ENCODE measurements at places on chromosomes 2 and 18. TPM values are rescaled to one million over a fixed set of nuclear protein-coding genes. Genes with fewer than 3 reads are reported as not detected.

DNA sequence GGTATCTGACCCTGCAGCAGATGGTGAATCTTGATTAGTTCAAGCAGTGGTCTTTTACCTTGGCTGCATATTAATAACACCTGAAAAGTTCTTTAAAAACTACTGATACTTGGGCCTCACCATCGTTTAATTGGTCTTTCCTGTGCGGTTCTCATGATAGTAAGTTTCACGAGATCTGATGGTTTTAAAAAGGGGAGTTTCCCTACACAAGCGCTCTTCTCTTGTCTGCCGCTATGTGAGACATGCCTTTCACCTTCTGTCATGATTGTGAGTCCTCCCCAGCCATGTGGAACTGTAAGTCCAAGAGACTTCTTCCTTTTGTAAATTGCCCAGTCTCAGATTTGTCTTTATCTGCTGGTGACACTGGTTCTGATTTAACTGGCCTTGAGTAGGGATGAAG, 102.3 kb downstream of the LYPD1 start:
- peaks cover 15% of the 10 kb centered on the region for H3K4me1 ChIP-seq
- no peak for DNase-seq
- H3K27me3 ChIP-seq, result no peaks in the 10 kb centered on the region

DNA sequence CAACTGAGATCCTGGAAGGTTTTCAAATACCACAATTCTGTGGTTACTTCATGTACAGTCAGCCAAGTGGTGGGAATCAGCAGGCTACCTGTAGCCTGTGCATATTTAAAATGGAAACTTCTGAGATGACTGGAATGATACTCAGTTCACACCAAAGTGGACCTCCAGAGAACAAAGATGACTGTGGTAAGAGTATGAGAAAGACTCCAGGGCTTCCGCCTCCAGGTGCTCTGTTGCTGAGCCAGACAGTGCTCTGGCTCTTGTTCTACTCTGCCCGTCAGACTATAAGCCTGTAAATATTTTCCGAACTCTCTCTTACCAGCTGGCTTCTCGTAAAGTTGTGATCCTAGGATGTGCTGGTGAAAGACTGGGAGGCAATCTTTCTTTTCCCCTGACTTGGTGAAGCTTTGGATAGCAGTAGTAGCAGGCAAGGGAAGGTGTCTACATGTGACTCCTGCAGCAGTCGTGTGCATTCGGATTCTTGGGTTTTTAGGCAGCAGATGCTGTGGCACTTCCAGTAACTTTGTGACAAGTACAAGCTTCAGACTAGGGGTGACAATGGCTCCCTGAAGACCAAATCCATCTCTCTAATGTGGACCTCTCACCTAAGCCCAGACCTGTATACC, 23.1 kb downstream of the ST3GAL5 start:
- H3K27ac ChIP-seq, result no peak overlapping the region
- no peak for DNase-seq
- H3K36me3 ChIP-seq, result no peaks in the 10 kb centered on the region
- no peak overlapping the region for H3K4me3 ChIP-seq
- H3K27me3 ChIP-seq, result no peaks in the 10 kb centered on the region

DNA sequence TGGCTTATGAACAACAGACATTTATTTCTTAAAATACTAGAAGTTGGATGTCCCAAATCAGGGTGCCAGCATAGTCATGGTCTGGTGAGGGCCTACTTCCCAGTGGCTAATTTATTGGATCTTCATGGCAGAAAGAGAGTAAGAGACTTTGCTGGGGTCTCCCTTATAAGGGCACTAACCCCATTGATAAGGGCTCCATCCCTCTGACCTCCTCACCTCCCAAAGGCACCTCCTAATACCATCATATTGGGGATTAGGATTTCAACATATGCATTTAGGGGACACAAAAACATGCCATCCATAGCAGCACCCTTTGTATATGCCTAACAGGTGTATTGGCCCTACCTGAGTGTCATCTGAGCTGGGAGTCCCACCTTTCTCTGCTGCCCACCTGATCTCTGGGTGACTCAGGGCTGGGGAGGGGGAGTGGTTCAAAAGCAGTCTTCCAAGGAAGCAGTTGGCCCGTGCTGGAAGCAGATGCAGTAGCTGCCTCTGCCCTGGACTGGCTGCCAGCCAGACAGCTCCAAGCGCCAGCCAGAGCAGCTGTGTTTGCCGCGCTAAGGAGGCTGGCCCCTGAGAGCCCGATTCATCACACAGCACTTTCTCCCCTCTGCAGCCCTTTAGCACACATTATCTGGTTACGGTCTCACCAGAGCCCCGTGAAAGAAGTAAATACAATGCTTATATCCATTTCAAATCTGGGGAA, 84.6 kb downstream of the SMAD7 start:
- DNase-seq, result peak; percentile 80
- no peaks in the 10 kb centered on the region for H3K36me3 ChIP-seq
- H3K4me3 ChIP-seq, result no peak overlapping the region
- H3K27me3 ChIP-seq, result no peaks in the 10 kb centered on the region

GRCh38 chr2:16359961-16360360, 305.7 kb downstream of the CYRIA start:
- DNase-seq, result no peak
- H3K27ac ChIP-seq, result no peak overlapping the region
- H3K36me3 ChIP-seq, result no peaks in the 10 kb centered on the region
- no peaks in the 10 kb centered on the region for H3K4me1 ChIP-seq
- H3K4me3 ChIP-seq, result no peak overlapping the region

DNA sequence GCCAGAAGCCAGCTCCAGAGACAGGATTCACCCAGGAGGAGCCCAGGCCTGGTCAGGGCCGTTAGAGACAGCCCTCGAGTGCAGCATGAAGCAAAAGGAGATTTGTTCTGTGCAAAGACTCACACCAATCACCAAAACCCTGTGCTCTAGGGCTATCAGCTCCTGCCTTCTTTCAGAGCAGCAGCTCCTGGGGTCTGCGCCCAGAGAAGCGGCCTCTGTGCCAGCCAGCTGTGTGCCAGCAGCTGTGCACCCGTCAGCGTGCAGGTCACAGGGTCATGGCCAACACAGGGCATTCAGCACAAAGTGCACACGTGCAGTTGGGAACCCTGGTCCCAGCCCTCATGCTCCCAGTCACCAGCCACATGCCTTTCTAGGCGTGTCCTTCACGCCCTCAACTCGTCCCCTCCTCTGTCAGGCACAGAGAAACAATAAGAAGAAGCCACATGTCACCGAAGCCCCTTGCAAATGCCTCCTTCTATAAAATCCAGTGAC, 49.3 kb downstream of the ZNF516 start:
- no peak overlapping the region for H3K4me3 ChIP-seq
- no peak overlapping the region for H3K27ac ChIP-seq
- DNase-seq, result no peak
- peaks cover 30% of the 10 kb centered on the region for H3K4me1 ChIP-seq
- no peaks in the 10 kb centered on the region for H3K27me3 ChIP-seq

The TNFAIP6 gene
- not detected for total RNA-seq

The RGPD4 gene
- total RNA-seq, result not detected

The SLC4A1AP gene
- 22.4 TPM for total RNA-seq

All from body of pancreas (tissue), 4 donors.